ENCODE measurements at places on chromosomes 2 and 18.

DNA sequence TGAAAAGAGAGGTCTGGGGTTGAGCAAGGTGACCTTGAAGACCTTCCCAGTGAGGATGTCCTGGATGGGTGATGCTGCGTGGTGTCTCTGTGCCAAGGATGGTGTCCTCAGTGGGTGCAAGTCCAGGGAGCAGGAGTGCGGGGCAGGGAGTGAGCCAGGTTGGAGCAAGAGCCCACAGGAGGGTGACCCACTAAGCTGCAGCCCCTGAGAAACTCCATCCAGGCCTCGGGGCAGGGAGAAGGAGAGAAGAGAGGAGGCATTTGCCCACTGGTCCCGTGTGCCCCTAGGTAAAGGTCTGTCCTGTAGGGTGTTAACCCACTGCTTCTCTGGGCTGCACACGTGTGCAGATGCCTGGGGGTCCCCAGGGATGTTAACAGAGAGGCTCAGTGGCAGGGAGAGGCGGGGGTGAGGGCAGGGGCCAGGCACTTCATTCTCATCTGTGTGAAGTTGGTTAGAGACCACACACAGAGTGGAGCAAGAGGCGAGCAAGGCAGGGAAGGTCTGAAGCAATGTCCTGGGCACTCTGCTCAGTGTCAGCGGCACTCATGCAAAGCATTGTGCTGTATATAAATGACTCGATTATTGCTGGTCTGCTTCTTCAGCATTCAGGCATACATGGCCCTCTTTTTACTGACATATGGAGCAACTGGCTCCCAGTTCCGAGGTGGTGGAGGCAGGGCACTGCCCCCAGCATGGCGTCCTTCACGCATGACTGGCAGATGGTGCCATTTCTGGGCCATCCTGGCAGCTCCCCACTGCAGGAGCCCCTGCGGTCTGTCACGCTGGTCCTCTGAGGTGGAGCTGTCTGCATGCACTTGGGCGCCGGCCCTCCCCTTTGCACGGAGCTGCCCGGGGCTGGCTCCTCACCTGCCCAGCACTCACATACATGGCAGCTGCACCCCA lies 117.2 kb upstream of the HS6ST1 start:
- no peak for DNase-seq

DNA sequence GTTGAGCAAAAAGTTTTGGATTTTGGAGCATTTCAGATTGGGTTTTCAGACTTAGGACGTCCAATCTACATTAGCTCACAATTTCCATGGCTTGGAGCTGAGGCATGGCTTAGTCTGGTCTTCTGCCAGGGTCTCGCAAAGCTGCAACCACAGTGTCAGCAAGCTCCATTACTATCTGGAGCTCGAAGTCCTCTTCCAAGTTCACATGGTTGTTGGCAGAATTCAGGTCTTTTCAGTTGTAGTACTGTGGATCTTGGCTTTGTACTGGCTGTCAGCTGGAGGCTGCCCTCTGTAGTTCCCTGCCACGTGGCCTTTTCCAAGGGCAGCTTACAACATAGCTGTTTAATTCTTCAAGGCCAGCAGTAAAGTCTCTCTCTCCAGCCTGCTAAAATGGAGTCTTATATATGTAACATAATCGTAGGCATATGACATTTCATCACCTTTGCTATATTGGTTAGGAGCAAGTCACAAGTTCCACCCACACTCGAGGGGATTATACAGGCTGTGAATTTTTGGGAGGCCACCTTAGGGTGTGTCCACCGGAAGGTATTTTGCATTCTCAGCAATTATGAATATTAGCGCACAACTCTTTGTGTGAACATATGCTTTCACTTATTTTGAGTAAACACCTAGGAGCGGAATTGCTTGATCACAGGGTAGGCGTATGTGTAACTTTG lies 41.5 kb upstream of the EPC2 start:
- no peak for DNase-seq

DNA sequence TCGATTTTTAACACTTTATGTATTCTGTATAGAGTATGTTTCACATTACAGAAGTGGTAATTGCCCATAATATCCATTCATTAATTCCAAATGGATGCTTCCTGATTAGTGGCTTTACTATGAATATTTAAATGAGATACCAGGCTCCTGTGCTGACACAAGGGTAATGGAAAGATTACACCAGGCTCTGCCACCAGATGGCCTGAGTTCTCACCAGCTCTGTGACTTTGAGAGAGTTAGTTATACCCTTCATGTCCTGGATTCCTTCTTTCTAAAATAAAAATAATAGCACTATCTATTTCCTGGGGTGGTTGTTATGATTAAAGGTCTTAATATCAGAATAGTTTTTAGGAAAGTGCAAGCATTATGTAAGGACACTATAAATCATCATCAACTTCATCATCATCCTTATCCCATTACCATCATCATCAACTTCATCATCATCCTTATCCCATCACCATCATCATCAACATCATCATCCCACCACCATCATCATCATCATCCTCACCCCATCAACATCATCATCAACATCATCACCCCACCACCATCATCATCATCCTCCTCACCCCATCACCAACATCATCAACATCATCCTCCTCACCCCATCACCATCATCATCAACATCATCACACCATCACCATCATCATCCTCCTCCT lies 151.8 kb downstream of the DNER start:
- DNase-seq = no peak

- DNase-seq = no peak
Observed at GRCh38 chr2:103346780-103347179, 584.9 kb downstream of the TMEM182 start.

DNA sequence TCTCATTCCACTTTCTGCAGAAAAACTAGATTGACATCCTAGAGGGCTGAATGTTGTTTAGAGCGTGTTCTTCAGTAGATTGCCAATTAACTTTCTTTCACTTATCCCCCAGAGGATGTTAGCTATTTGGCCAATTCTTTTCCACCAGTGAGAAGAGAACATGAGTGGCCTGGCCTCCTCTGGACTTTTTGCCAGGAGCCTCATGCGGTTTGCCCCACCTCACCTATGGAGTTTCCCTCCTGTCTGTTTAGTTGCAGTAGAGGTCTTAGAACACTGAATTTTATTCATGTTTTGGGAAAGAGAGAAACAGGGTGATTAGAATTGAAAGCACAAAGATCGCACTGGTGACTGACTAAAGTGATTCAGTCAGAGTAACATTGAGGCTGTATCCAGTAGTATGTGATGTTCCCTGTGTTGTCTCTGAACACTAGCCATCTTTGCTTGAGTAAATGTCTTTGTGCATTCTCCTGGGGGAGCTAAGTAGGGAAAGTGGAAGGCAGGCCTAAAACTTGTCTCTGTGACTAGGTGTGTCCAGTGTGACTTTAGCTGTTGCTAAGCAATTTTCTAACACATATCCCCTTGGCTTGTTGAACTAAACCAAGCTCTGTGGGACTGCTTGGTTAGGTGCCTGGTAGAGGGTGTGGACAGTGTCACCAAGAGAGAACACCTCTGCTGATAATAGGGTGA lies 34.0 kb downstream of the UGP2 start:
- no peak for DNase-seq

GRCh38 chr2:127140538-127140937 lies 33.6 kb upstream of the BIN1 start:
- no peak for DNase-seq

DNA sequence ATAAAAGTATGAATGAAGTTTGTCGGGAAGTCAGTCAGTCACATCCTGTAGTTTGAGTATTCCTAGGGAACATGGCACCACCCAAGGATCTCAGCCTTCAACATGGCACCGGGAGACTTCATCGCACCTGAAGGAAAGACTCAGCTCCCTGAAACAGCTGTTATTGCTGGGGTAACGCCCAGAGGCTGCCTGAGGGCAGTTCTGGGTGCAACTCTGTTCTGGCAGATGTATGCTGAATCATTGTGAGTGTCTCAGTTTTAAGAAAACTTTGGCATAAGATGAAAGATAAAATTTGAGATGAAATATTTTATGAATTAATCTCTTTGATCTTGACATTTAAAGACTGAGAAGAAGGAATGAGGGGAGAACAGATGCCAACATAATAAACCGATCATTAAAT lies 49.9 kb upstream of the SERPINB2 start:
- no peak for DNase-seq

DNA sequence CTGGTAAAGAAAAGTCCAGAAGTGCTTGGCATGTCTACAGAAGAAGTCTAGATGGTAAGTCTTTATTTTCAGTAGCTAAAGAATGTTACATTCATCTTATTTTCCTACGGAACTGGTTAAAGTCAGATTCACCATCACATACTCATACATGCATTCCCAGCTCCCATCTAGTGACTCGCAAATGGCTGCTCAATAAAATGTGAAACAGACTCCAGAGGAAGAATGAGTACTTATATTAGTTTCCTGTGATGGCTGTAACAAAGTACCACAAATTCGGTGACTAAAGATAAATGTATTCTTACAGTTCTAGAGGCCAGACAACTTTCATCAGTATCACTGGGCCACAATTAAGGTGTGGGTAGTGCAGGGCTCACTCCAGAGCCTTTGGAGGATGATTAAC lies 797.2 kb downstream of the SATB2 start:
- no peak for DNase-seq

GRCh38 chr2:152565884-152566727 lies 151.2 kb downstream of the PRPF40A start:
- no peak for DNase-seq

- DNase-seq = no peak
Observed at GRCh38 chr2:145012214-145012670, 492.3 kb upstream of the ZEB2 start.

GRCh38 chr2:25446122-25446521 lies 104.4 kb upstream of the DNMT3A start:
- DNase-seq = no peak

DNA sequence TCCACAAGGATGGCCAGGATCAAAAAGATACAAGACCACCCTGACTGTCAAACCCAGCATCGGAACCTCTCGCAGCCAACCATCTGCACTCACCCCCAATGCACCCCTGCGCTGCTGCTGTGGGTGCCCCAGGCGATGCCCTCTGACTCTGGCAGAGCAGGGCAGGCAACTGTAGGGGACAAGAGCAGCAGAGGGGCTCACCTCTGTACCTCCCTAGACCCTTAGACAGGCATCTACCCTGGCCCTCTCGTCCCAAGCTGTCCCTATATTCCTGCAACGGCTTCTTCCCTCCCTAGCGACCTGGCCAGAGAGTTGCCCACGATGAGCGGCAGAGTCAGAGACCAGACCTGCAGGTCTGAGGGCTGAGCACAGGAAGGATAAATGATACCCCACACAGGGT lies 128.2 kb downstream of the HDAC4 start:
- no peak for DNase-seq

GRCh38 chr18:74951165-74951760 lies 257.7 kb downstream of the PTGR3 start:
- DNase-seq = no peak

DNA sequence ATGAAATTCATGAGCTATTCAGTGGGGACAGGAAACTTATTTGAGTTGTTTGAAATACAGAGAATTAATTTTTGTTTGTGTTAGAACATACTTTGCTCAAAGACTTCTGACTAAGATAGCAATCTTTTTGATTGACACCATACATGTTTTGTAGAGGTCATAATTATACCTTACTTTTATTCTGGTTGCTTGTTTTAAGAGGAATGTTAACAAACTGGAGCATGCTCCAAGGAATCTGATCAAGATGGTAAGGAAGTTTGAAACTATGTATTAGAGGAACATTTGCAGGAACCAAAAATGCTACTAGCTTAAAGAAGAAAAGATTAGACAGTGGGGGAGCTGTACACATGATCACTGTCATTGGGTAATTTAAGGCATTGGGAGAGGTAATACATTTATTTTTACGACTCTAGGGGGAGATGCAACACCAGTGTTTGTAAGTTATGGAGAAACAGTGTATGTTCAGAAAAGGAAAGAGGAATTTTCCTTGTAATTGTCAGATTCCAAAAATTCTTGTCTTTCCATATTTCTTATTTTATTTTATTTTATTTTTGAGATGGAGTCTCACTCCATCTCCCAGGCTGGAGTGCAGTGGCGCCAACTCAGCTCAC lies 8.0 kb downstream of the AGFG1 start:
- DNase-seq = no peak

DNA sequence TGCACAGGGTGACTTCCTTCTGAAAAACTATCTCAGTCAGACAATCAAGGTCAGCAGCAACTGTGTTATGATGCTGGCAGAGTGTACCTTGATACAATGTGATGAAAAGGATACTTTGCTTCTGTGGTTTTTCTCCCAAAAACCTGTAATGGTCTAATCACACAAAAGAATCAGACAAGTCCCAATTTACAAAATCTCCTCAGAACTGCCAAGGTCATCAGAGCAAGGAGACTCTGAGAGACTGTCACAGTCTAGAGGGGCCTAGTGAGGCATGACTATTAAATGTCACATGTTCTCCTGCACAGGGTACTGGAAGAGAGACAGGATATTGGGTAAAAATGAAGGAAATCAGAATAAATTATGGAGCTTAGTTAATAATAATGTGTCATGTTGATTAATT lies 185.4 kb downstream of the ST6GAL2 start:
- no peak for DNase-seq

GRCh38 chr18:8623549-8624106 lies 14.4 kb downstream of the RAB12 start:
- no peak for DNase-seq

DNA sequence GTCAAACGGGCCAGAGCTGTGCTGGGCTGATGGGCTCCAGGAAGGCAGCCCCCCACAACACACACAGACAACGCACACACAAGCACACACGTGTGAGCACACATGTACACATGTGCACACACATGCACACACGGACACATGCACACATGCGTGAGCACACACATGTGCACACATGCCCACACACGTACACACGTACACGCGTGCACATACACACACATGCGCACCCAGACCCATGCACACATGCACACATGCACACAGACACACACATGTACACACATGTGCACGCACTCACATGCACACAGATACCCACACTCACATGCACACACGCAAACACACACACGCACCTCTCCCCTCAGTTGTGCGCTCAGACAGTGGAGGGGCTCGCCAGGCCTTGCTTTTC lies 31.2 kb upstream of the HPCAL1 start:
- no peak for DNase-seq

- DNase-seq = no peak
Observed at GRCh38 chr2:170143045-170143717, 34.8 kb upstream of the MYO3B start.

- DNase-seq = peak; percentile 22
Observed at GRCh38 chr2:179226203-179226960, 38.2 kb downstream of the SESTD1 start.

GRCh38 chr18:3623769-3624545 lies 174.0 kb downstream of the TGIF1 start:
- DNase-seq = no peak

DNA sequence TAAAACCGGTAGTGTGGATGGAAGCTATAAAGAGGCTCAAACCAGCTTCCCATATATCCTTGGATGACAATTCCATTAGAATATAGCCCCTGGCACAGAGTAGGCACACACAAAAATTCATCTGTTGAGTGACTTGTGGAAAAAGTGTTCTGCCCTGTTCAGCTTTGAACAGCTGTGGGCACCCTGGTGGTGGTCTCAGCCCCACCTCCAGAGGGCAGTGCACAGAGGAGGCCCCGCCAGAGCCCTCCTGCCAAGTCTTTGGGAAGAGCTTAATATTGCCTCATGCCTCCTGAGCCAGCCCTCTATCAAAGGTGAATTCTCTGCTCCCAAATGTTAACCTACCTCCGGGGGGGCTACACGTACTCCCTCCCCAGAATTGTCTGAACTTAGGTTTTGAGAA lies 30.4 kb downstream of the EPAS1 start:
- no peak for DNase-seq

Data from putamen (tissue), 1 donor.